LHCN-M2 (cell line): ENCODE measurements at places on chromosomes 3 and 15. TPM values are rescaled to one million over a fixed set of nuclear protein-coding genes. Genes with fewer than 3 reads are reported as not detected.

Gene SPINT1
- not detected in 2 replicates for total RNA-seq

- no peak for DNase-seq
These were observed 350.5 kb downstream of the EPHB1 start for GRCh38 chr3:135145581-135145980.

DNA sequence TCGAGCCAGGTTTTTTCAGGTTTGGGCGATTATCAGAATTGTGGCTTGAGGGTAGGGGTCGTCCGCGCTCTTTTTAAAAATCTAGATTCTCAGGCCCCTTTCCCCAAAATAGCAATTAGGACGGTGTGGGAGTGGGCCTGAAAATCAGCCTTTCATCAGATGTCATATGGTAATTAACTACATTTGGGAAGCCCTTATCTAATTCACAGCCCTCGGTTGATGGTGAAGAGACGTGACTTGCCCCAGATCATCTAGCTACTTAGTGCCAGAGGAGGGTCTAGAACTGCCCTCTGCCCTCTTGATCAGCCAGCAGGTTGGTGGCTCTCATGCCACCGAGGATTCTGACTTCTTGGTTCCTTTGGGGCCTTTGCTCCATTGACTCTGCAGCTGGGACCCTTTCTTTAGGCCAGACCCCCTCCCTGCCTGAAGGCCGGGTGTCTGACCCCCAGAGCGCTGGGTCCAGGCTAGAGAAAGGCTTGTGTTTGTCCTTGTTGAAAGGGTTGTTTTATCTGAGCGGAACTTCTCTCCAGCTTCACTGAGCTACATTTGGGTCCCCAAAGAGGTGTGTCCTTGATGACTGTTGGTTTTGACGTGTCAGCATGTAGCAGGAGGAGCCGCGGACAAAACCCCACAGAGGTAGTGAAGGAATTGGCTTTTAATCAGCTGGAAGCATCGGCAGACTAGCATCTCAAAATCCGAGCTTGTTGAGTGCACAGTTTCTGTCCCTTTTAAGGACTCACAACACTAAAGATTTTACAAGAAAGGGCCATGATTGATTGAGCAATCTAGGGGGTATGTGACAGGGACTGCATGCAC, 857 bp downstream of the AEN start:
- peak; percentile 53 for DNase-seq

DNA sequence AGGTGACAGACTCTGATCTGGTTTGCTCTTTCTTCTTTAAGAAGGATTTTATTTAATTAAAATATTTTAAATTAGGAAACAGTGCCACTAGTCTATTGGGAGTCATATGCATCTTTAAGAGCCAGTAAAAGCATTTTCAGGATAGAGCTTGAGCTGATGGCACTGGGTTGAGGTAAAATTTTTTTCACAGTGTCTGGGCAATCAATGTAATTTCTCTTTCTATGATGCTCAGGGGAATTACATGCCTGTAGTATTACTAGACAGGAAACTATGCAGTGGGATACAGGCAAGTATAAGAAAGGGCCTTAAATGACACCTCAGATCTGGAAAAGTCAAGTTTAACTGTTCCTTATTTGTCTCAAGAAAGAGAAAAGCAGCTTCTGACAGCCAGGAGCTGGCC, 76.4 kb downstream of the GAP43 start:
- DNase-seq = peak; percentile 66

Gene LRTM1
- not detected in 2 replicates for total RNA-seq

DNA sequence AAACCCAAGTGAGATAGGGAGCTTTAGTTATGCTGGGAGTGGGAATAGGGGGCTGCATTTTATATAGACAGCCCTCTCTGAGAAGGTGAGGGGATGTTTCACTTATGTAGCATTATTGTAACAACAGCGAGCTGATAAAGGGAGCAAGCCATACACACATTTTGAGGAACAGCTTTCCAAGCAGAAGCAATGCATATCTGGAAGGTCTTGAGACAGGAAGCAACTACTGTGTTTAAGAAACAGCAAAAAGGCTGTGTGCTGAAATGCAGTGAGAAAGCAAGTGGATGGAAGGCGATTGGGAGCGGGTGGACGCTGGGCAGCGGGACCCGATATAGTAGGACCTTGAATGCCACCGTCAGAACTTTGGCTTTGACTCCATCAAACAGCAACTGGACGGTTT, 155.9 kb upstream of the TBL1XR1 start:
- no peak for DNase-seq

Gene FAH
- 29.7 and 30.1 TPM in 2 replicates for total RNA-seq

DNA sequence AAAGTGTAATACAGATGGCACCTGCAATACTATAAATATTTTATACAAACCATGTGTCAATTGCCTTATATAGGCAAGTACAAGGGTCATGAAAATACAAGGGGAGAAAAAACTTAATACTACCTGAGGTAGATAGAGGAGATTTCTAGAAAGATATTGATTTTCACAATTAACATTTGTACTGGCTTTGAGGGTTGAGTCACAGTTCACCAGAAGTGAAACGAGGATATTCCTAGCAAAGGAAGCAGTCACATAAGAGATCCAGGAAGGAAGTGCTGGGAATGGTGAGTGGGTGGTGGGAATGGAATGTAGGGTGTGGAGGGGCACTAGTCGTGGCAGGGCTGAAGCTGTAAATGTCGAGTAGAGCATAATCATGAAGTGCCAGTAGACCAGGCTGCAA, 108.7 kb downstream of the P2RY1 start:
- peak; percentile 29 for DNase-seq
